Stimulated activated CD8-positive, alpha-beta memory T cell treated with anti-CD3 and anti-CD28 coated beads, Interleukin-7, amount 100 ng/mL, for 4 hours (primary cell): ENCODE measurements at places on chromosomes 7 and 10.
A peak's percentile ranks its signal among the peaks of the same experiment; 100 is the strongest.

DNA sequence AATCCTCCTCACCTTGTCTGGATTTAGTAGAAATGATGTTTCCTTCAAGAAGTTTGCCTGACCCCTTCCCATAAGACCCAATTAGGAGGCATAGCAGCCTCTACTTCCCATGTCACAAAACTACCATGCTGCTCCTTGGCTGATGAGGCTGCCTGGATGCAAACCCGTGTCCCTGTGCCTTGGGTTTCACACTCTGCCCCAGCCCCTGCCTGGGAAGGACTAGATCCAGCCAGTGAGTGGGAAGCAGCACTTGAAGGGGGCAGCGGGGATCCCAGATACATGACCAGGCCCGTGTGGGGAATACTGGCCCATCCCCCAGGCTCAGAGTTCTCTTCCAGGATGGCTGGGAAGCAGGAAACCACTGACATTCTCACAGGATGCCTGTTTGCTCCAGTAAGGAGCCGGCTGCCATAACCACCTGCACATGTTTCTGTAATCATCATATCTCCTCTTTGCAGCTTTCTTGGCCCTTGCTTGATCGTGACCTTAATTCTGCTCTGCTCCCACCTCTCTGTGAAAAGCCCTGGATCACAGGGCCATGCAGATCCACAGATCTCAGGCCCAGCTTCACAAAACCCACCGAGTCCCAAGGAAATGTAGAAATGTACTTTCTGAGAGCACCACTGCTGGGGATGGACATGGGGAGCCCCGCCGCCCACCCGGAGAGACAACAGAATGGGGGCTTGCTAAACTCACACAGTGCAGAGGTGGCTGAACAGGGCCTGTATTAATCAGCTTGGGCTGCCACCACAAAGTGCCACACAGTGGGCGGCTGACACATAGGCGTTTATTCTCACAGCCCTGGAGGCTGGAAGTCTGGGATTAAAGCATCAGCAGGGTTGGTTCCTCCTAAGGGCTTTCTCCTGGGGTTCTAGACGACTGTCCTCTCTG lies 287.8 kb upstream of the IGFBP3 start:
- DNase-seq: no peak

DNA sequence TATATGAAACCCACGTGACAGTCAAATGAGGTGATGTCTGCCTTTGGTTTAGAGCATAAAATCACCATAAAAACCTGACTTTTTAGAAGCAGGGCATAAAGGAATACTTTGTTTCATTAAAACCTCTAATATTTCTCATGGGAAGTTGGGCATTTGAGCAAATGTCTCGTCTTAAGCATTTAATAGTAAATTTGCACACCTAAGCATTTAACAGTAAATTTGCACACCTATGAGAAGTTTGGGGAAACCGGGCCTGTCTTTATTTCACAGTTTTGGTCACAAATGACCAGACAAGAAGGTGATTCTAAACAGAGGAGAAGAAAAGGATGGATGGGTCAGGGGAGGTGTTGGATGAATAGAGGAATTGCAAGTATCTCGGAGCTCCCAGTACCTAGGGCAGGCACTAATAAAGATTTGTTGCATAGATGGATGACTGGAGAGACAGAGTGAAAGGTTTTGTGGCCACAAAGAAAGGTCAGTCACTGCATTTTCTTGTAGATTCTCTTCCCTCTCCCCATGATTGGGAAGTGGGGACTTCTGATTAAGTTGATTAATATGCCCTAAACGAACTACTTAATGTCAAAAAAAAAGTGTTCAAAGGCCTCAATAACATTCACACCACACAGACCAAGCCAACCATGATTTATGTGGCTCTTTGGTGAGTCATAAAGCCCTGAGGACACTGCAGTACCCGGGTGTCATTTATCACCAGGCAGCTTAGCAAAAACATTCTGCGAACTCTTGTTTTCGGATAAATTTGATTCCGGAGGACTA lies 158.2 kb downstream of the SPAG6 start:
- no peak for DNase-seq

GRCh38 chr7:46015107-46015868 lies 94.2 kb upstream of the IGFBP3 start:
- DNase-seq: no peak

DNA sequence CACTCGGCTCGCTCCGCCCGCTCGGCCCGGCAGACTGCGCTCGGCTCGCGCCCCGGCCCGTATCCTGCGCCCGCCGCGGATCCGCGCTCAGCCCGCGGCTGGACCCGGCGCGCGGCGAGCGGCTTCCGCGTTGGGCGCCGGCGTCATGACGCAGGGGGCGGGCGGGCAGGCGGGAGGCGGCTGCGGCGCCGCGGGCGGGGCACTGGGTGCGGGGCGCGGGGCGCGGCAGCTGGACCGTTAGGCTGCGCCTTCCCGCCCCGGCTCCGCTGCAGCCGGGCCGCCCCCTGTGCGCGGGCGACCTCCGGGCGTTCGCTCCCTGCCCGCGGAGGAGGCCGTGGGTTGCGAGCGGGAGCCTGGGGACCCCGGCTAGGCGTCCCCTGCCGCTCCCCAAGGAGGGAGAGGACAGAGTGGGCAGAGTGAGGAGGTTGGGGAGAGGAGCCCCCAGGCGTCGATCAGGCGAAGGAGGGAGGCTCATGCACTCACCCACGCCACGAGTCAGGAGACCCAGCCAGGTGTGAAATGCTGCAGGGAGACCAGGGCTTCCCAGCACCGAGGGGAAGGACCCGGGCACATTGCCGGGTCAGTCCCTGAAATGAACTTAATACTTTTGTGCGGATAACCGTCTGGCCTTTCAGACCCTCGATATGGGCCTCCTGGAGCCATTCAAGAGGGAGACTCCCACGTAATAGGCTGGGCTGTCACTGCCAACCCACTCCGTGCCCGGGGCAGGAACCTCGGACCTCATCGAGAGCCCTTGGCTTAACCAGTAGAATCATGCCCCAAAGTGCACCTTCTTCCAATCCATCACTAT lies at the start of gene PIP4K2A:
TSS of gene PIP4K2A (minus strand) at position 100 of the 811 bp plus-strand sequence. CDS start 252 bp downstream, outside the sequence.
- DNase-seq: peak; percentile 74

DNA sequence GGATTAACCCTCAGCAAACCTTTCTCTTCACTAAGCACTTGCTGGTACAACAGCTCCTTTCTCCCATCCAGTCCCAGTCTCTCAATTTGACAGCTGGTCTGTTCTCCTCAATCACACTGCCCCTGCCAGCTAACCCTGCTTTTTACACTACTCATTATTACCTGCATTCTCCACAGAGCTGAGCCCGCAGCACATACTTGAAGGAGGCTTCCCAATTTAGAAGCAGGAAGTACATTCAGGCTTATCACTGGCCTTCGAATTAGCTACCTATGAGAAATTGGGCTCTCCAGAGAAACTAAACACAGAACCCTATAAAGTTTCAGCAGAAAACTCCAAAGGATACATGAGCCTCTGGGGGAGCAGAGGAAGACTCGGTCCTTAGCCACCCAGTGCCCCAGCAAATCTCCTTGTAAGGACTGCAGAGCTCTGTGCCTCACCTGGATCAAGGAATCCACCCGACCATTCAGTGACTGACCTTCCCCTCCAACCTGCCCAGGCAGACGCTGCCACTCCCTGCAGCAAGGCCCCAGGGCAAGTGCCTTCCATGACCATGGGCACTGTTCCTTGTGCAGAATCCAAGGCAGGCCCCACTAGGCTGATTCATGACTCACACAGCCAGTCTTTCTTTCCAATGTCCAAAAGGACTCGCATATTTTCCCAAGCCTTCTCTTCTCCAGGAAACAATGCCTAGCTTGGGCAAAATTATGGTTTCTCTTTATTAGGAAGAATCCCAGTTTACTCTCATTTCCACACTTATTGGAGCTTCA lies 68.0 kb downstream of the VOPP1 start:
- DNase-seq: no peak

- no peak for DNase-seq
These were observed 51.4 kb upstream of the AOAH start for GRCh38 chr7:36775676-36776075.

GRCh38 chr10:110901954-110902819 lies 16.8 kb downstream of the BBIP1 start:
- DNase-seq: peak; percentile 17

DNA sequence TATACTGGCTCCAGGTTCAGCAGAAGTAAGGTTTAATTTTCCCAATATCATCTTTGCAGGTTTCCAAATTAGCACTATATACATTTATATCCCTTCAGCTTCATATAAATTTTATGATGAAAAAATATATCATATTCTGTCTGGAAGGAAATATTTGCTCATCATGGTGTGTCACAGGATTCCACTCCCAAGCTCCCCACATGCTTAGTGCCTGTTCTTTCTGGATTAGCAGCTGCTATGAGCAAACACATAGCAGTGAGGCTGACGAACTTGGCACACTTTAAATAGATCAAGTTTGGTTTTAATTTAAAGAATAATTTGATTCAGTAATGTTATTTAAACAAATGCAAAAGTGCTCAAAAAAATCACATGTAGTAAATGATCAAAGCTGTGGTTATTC lies 251.9 kb downstream of the AGMO start:
- DNase-seq: no peak

DNA sequence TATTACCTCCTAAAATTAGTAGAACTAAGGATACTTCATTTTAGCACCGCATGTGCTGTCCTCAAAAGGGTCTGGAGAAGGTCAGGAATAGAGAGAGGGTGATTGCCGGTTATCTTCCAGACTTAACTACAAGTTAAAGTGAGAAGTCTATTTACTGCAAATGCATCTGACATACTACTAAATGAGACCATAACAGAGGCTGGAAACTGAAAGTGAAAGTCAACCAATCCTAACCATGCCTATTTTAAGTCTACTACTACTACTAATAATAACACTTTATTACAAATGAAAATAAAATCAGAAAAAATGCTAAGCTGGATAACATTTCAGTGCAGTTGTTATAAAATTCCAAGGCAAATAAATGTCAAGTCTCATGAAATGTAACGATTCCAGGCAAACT lies 244.7 kb downstream of the KIF20B start:
- no peak for DNase-seq
